ENCODE measurements at places on chromosomes 2 and 18. TPM values are rescaled to one million over a fixed set of nuclear protein-coding genes. Genes with fewer than 3 reads are reported as not detected.

Gene LDLRAD4
- total RNA-seq, result 35.1 TPM

Gene ASB18
- not detected for total RNA-seq

Gene CCDC74B
- 0.22 TPM for total RNA-seq

Gene TMEM178A
- total RNA-seq, result 0.22 TPM

Gene CHRND
- not detected for total RNA-seq

Gene KIF1A
- total RNA-seq, result not detected

Gene RALB
- 3.1 TPM for total RNA-seq

Gene NEU4
- total RNA-seq, result 3.0 TPM

Gene APCDD1
- total RNA-seq, result not detected

Gene MRO
- total RNA-seq, result not detected

Gene CRYGC
- not detected for total RNA-seq

Gene GMPPA
- total RNA-seq, result 9.4 TPM

Gene AMER3
- total RNA-seq, result not detected

Gene TANK
- 79.1 TPM for total RNA-seq

Gene KRTCAP3
- 6.6 TPM for total RNA-seq

Gene IGFBP5
- total RNA-seq, result not detected

Gene CYP20A1
- 24.6 TPM for total RNA-seq

Gene FAM98A
- total RNA-seq, result 15.9 TPM

Gene RIT2
- not detected for total RNA-seq

Gene ALS2
- total RNA-seq, result 6.6 TPM

Gene C18orf63
- total RNA-seq, result not detected

Gene RNU2-63P
- total RNA-seq, result 9.1 TPM

Gene SCYGR3
- not detected for total RNA-seq

Gene XRCC5
- total RNA-seq, result 125 TPM

Gene PSMA8
- total RNA-seq, result 0.25 TPM

Gene VWA3B
- not detected for total RNA-seq

Gene BCL11A
- 2.6 TPM for total RNA-seq

Gene ERBB4
- not detected for total RNA-seq

Gene TMEM37
- total RNA-seq, result not detected

Gene DNAJC5G
- not detected for total RNA-seq

Gene HOXD9
- not detected for total RNA-seq

Gene GYPC
- total RNA-seq, result 195 TPM

Gene GFPT1
- 26.5 TPM for total RNA-seq

Gene FBLN7
- total RNA-seq, result 2.5 TPM

Gene MTERF4
- total RNA-seq, result 102 TPM

Gene ITM2C
- total RNA-seq, result 23.2 TPM

Gene EMILIN1
- not detected for total RNA-seq

Gene CD28
- 80.7 TPM for total RNA-seq

Gene TCF23
- total RNA-seq, result not detected

Gene FEV
- total RNA-seq, result not detected

Data from CD8-positive, alpha-beta T cell (primary cell).